CD8-positive, alpha-beta memory T cell (primary cell): ENCODE measurements at places on chromosomes 16 and 17. TPM values are rescaled to one million over a fixed set of nuclear protein-coding genes. Genes with fewer than 3 reads are reported as not detected.

DNA sequence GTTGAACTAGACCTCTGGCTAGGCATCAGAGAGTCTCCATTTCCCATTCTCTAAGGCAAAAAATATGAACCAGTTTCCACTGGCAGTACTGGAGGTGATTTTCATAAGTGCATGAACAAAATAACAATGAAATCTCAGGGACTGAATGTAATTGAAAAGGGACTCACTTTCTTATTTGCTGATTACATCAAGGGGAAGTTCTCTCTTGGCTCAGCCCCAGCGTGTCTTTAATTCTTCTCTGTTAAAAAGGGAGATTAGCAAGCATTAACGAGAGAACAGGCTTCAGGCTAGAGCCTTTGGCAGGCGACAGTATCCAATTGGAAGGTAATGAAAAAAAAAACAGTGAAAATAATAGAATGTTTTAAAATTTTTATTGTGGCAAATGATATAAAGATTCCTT, 34.0 kb upstream of the ADAMTS18 start:
- no peak for DNase-seq
- no peaks in the 10 kb centered on the region for H3K36me3 ChIP-seq
- no peaks in the 10 kb centered on the region for H3K4me1 ChIP-seq
- H3K27me3 ChIP-seq, result no peaks in the 10 kb centered on the region

DNA sequence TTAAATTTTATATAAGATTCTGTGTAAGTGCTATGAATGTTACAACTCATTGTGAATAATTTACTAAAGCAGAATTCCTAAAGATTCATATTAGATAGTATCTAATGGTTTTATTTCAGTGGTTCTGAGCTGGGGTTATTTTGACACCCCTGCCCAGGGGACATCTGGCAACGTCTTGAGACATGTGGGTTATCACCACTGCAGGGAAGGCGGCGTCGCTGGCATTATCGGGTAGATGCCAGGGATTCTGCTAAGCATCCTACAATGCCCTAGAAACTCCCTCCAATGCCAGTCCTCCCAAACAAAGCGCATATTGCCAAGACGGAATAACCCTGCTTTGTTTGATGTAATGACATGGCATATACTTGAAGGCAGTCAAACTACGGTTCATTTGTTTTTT, 372.3 kb upstream of the ZFHX3 start:
- H3K27me3 ChIP-seq, result no peaks in the 10 kb centered on the region
- H3K36me3 ChIP-seq, result no peaks in the 10 kb centered on the region
- H3K27ac ChIP-seq, result no peak overlapping the region
- no peaks in the 10 kb centered on the region for H3K4me1 ChIP-seq
- H3K4me3 ChIP-seq, result no peak overlapping the region
- DNase-seq, result no peak

GRCh38 chr16:58518083-58518979, 3.0 kb downstream of the SETD6 start:
- peaks cover 17% of the 10 kb centered on the region for H3K4me1 ChIP-seq
- no peak overlapping the region for H3K4me3 ChIP-seq
- DNase-seq, result no peak
- H3K27me3 ChIP-seq, result no peaks in the 10 kb centered on the region
- H3K36me3 ChIP-seq, result peaks cover 49% of the 10 kb centered on the region
- no peak overlapping the region for H3K27ac ChIP-seq

DNA sequence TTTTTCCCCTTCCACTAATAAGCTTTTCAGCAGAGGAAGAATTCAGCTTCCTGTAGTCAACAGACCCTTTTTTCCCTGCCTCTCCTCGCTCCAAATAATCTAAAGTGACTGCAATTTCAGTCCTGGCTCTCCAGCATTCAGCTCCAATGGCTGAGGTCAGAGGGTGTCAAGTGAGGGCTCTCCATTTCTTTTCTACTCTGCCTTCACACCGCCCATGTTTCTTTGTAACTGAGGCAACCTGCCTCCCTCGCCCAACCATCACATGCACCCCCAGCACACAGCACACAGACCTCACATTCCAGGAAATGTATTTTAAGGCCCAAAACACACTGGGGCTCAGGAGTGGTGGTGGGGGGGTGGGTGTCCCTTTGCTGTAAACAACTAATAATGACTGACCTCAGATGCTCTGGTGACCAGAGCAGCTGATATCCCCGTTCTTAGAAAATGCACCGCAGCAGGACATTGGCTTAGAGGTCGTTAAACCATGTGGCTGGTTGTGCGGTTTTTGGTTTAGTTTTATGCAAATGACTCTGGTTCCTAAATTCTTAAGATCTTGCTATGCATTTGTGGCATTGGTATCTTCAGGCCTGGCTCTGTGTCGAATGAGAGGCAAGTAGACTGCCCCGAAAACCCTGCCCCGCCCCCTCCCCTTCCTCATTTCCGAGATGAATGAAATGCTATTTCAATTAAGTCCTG, 203.6 kb downstream of the ZFHX3 start:
- H3K27me3 ChIP-seq, result no peaks in the 10 kb centered on the region
- DNase-seq, result no peak
- no peaks in the 10 kb centered on the region for H3K4me1 ChIP-seq
- H3K4me3 ChIP-seq, result no peak overlapping the region
- no peak overlapping the region for H3K27ac ChIP-seq

DNA sequence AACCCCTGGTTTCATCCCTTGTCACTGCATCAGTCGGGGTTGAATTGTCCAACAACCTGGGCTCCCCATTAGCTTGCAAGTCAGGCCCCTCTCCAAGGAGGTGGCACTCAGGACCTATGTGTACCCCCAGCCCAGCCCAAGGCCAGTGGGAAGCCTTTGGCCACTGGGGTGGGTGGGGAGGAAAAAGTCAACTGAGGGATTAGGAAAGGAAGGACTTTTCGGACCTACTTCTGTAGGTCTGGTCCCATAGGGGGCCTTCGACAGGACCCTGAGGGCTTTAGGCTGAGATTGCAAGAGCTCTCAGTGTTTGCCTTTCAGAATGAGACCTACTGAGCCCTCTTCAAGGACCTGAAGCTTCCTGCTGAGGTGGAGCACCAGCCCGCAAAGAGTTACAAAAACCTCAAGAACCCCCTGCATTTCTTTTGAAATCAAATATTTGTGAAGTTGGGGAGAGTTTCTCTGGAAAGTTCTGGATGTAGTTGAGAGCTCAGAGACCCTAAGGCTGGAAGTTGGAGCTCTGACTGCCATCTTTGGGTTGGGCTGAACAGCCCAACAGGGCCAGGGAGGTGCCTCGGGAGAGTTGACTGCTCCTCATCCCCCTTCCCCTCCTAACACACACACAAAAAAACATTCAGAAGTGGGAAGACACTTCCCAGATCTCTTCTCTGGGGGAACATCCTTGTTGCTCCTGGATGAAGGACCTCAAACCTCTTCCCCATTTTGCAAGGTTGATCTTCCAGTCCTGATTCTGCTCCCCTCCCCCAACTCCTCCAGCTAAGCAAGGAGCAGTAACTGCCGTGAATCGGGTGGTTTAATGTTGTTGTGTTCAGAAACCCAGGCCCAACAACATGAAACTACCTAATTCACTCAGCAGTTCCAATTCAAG, 5.8 kb upstream of the HOXB9 start:
- peaks cover 72% of the 10 kb centered on the region for H3K27me3 ChIP-seq
- no peak for DNase-seq
- no peaks in the 10 kb centered on the region for H3K36me3 ChIP-seq
- peaks cover 11% of the 10 kb centered on the region for H3K4me1 ChIP-seq

DNA sequence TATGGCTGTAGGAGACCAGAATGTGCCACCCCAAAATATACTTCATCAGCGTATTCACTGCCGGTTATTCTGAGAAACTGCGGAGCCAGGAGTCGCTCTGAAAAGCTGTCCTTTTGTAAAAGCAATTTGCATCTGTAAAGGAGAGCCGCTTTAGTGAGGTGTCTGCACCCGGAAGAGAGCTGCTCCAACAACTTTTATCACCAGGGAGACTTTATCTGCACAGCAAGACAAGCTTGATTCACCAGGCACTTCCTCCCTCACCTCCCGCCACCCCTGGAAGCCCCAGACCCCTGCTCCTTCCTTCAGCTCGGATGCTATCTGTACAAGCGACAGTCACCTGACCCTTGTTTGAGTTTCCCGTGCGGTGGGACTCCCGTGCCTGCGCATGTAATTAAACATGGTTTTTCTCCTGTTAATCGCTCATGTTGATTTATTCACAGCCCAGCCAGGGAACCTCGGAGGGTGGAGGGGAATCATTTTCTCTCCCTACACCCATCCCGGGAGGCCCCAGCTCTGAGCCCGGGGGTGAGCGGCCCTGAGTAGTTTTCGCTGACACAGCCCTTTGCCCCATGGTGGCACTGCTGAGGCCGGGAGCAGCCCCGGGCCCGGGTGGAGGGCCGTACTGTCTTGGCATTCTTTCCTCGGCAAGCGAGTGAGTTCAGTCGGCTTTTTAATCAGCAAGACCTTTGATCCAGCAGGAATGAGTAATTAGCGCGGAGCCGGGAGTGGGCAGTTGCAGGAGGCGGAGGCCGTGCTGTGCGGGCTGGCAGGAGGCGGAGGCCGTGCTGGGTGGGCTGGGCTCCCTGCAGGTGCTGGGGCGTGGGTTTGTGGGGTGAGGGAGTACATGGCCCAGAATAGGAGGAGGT, 222.7 kb upstream of the CIBAR2 start:
- H3K27me3 ChIP-seq, result no peaks in the 10 kb centered on the region
- peak overlapping the region; percentile 55 for H3K27ac ChIP-seq
- H3K4me3 ChIP-seq, result peak overlapping the region; percentile 17
- peaks cover 18% of the 10 kb centered on the region for H3K4me1 ChIP-seq
- DNase-seq, result no peak

The EVPLL gene
- not detected for total RNA-seq

DNA sequence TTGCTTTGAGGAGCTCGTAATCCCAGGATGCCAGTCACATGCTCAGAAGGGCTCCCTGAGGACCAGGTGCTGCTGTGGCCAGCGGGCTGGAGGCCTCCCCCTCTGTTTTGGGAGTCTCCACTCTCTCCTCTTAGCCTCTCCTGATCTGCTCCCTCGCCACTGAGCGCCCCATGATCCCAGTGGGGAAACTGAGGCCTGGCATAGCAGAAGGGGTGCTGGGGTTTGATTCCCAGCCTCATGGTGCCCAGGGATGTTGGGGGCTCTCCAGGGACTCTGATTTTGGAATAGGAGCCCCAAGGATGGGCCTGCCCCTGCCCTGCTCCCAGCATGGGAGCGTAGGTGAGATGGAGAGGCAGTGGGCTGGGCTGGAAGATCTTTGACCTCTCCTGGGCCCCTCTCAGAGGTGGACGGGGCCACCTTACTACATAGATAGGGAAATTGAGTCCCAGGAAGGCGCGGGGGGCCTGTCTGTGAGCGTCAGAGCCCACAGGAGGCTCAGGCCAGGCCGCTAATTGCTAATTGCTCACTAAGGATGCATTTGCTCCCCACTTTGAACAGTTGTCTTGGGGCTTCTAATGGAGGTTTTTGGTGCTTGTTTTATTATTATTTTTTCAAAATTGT, 525 bp upstream of the ADCY7 start:
- H3K27me3 ChIP-seq, result no peaks in the 10 kb centered on the region
- no peaks in the 10 kb centered on the region for H3K36me3 ChIP-seq
- peak overlapping the region; percentile 89 for H3K27ac ChIP-seq
- DNase-seq, result no peak
- peak overlapping the region; percentile 2 for H3K4me3 ChIP-seq
